ENCODE measurements at places on chromosomes 2 and 18.

GRCh38 chr2:216257089-216257488 lies 115.2 kb downstream of the MARCHF4 start:
- DNase-seq = no peak

DNA sequence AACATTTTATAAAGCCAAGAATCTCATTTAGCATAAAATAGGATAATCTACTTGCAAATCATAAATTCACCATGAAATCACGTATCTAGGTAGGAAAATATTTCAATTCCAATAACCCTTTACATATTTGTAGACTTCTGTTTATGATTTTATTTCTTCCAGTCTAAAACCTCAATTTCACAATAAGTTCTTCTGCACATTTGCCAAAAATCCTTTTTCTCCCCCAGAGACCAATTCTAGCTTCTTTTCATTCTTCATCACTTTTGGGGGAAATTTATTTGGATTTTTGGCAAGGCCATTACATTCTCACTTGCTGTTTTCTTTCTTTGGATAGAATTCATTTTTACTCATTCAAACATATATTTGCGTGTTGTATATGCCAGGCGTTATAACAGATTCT lies 86.8 kb downstream of the SPRED2 start:
- DNase-seq = no peak

GRCh38 chr2:32534831-32535230 lies 93.0 kb upstream of the TTC27 start:
- DNase-seq = no peak

- no peak for DNase-seq
Measured at GRCh38 chr2:174827371-174828369, 63.4 kb upstream of the CHRNA1 start.

DNA sequence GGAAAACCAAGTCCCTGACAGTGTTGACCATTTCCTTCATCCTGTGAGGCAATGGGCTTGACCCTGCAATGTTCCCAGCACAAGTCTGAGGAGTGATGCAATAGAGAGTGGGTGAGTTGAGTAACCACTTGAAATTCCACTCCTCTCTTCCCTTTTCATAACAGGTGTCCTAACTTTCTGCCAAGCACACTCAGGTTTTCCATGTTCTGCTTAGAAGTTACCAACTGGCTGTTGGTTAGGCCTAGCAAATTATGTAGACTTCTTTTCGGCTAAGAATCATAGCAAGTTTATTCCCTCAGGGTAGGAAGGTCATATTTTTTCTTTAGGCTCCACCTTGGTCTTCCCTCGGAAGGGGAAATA lies 11.5 kb downstream of the GNLY start:
- no peak for DNase-seq

GRCh38 chr2:120850551-120850950 lies 114.9 kb downstream of the GLI2 start:
- no peak for DNase-seq

DNA sequence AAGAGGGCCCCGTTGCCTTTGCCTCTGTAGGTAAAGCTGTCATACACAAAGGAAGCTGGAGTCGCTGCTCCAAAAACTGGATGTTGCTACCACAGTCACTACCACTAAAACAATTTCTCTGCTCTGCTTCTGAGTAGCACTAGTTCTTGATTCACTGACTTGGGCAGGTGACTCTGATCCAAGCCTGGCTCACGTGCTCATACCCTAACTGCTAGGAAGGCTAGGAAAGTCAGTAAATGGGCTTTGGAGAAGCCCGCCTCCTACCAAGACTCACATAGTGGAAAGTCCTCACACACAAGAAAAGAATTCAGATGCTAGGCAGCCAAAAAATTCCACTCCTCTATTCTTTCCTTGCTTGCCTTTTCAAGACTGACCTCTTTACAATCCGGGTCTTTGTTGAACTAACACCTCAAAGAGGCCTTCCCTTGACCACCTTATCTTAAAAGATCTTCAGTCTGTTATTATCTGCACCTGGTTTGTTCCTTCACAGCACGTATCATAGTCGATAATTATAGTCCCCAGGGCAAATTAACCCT lies 11.4 kb upstream of the DYNC1I2 start:
- DNase-seq = no peak

GRCh38 chr2:181810823-181811695 lies 80.5 kb upstream of the ITPRID2 start:
- DNase-seq = no peak

GRCh38 chr2:20491739-20492531 lies 45.1 kb downstream of the RHOB start:
- DNase-seq = no peak

DNA sequence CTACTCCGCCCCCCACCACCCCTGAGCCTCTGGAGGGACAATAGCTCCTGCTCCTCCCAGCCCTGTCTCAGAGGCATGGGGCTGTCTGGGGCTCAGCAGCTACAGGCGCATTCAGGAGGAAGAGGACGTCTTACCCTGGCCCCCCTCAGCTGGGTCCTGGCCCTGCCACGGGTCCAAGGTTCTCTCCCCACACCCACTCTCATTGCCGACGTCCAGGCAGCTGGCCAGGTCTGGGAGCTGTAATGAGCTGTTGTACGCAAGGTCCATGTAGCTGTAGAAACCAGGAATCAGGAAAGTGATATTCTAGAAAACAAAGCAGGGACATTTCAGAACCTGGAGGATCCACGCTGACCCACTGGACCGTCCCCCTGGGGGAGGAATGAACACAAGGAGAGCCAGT lies 13.5 kb downstream of the PASK start:
- DNase-seq = no peak

GRCh38 chr18:62663731-62664336 lies 51.5 kb upstream of the PHLPP1 start:
- DNase-seq = no peak

GRCh38 chr2:240161087-240161750 lies 20.8 kb upstream of the OTOS start:
- no peak for DNase-seq

GRCh38 chr2:240704651-240705050 lies 13.0 kb downstream of the AQP12A start:
- peak; percentile 15 for DNase-seq

DNA sequence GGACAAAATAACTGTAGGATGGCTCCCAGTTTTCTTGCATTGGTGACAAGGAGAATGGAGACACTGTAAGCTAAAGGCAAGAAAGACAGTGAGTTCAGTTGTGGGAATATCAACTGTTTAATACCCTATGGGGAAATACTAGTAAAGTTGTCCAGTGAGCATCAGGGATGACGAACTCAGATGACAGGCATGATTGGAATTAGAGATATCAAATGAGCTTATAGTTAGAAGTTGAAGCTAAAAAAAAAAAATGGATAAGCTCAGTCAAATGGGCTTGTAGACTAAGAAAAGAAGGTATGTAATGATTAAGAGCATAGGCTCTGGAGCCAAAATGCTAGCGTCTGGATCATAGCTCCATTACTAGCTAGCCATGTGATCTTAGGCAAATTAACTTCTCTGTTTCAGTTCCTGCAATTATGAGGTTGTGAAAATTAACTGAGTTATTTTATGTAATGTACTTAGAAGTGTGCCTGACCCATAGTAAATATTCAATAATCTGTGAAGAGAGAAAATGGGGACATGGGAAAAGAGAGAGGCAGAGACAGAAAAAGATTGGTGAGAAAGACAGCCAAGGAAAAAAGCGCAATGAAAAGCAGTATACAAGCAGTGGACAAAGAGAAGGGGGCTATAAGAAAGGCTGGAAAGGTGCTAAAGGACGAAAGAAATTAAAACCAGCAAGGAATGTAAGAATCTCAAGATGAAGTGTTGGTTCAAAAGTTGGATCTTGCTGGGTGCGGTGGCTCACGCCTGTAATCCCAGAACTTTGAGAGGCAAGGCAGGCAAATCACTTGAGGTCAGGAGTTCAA lies 95.7 kb upstream of the SLC39A10 start:
- DNase-seq = no peak

DNA sequence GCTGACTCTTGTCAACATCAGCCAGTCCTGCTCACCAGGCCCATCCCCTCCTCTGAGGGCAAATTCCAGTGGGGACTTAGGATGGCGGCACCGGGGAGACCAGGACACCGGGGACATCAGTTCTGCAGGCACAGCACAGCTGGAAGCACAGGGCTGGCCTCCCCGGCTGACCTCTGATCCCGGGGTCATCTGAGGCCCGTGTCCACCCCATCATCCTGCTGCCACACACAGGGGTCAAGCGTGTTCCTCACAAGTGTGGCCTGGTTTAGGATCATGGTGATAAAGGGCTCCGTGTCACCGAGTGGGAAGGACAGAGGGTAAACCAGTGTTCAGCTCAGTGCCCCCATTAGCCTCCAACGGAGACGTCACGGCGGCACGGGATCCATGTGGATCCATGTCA lies 58.1 kb upstream of the CTDP1 start:
- DNase-seq = no peak

DNA sequence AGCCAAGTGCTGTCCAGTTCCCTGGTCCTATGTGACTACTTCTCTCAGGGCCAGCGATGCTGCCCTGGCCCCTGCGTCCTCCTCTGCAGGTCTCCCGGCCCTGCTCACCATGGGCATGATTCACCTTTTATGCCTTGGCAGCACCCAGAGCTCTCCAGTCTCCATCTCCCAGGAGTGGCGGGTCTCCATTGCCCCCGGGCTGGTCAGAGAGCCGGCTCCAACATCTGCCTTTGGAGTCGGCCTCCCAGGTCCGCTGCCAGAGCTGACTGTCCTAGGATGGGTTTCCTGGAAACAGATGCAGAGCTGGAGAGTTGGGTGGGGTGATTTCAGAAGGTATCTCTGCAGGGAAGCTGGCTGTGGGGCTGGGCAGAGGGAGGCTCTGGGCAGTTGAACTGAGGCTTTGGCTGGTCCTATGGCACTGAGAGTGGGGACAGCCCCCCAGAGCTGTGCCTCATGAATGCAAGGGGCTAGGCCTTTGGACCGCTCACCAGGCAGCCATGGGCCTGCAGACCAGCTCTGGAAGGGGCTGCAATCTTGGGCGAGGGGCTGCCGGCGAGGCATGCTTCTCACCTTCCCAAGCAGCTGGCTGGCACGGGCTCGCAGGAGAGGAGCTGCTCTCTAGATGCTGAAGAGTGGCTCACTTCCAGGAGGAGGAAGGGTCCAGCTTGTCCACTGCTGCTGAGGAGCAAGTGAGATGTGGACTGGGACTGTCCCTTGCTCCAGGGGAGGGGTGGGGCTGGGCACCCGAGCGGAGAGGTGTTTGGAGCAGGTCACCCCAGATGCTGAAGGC lies 59.8 kb upstream of the HS6ST1 start:
- DNase-seq = no peak
